Stimulated activated CD4-positive, alpha-beta T cell treated with anti-CD3 and anti-CD28 coated beads, Interleukin-12 subunit alpha, Interleukin-12 subunit beta, amount 100 ng/mL, for 24 hours (primary cell): ENCODE measurements at places on chromosomes 2 and 18.

- no peak for DNase-seq
These were observed 84.7 kb upstream of the NEDD4L start for GRCh38 chr18:57959278-57959677.

DNA sequence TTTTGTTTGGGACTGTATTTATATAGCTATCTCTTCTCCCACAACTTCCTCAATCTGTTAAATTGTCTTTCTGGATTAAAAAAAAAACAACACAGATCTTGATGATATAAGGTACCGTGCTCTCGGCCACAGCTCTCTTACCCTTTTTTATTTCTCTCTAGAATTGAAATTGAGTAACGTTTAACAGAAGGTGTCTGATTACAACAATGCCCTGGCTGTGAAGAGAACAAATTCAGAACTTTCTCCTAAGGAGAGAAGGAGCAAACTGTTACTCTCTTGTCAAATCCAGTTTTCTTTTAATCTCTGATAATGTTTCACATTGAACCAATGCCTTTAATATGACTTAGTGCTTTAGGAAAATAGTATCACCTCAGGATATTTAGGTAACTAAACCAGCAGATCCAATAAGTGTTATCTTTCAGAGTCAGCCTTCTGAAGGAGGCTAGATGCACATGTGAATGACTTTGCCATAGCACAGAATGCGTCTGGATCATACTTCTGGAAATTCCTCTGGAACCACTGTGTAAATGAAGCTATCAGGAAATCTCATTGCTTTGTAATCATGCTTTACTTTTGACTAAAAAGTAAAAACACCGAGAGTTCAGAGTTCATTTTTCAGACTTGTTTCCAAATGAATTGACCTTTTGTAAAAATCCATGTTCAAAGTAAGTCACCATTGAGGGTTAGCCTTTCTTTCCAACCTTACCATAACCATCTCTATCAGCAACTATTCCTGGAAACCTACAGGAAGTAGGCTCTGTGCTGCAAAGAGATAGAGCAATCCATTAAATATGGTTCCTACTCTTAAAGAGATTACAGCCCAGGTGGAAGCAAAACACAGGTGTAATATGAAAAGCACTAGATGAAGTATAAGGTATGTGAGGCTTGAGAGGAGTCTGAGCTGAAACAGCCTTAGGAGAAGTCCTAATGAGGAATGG is 147.0 kb upstream of the OSR1 start:
- DNase-seq: no peak

- no peak for DNase-seq
These were observed 323.4 kb upstream of the RBMS1 start for GRCh38 chr2:160816916-160817499.

GRCh38 chr2:233469261-233470010 is 97.1 kb downstream of the USP40 start:
- DNase-seq: no peak

DNA sequence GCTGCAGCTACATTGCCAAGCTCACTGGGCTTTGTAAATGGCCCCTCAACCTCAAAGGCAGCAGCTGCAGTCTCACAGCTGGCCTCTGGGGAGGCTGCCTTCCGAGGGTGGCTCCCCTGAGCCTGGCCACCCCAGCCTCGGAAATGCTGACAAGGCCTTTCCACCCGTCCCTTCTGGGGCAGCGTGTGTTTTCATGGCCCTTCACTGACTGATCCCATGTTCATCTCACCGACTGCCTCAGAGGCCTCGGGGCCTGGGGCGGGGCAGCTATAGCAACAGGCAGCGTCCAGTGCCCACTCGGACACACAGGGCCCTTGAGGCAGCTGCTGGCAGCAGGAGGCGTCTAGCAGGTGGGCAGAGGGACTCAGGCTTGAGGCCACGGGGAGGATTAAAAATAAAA is 149.7 kb downstream of the GLI2 start:
- DNase-seq: no peak

- no peak for DNase-seq
These were observed 130.1 kb upstream of the CDH20 start for GRCh38 chr18:61203151-61203550.

DNA sequence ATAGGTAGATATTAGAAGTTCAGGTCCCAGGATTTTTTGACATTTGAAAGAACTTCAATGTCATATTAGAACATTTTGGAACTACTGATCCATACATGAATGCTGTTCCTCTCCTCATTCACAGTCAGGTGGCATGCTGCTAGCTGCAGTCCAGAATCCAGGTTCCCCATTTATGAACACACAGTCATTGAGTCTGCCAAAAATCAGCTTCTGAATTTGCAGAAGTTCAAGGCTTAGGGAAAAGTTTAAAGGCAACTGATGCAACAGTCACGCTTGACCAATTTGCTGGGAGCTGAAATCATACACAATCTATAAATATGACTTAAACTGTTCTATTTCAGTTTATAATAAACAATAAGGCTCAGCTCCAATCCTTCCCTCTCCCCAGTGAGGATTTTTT is 17.3 kb upstream of the TTR start:
- DNase-seq: no peak

DNA sequence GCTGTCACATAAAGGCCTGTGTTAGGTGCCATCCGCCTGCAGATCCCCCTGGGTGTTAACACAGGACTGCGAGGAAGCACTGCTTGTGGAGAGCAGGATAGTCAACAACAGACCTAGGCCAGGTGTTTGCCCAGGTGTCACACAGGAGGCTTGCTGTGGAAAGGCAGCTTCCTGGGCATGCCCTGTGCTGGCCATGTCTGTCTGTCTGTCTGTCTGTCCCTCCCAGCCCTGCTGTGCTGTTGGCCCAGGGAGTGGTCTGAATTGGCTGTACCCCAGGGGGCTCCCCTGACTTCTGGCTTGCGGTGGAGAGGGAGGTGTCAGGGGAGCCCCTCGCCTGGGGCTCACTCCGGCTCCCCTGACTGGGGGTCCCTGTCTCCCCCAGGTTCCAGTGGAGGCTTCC is 53.2 kb downstream of the SH3BP4 start:
- DNase-seq: no peak
